ENCODE measurements at places on chromosomes 7 and 10.

GRCh38 chr7:79421751-79422150 lies 31.7 kb downstream of the MAGI2 start:
- no peak for DNase-seq

- DNase-seq = no peak
These were observed 52.8 kb downstream of the COBL start for GRCh38 chr7:51263631-51264484.

- no peak for DNase-seq
These were observed 86.0 kb downstream of the HIP1 start for GRCh38 chr7:75652788-75653187.

- DNase-seq = no peak
These were observed at the start of gene RAPGEF5 for GRCh38 chr7:22356701-22357310. TSS of gene RAPGEF5 (minus strand) at chr7:22357154. CDS start at chr7:22357060, 94 bp downstream.

DNA sequence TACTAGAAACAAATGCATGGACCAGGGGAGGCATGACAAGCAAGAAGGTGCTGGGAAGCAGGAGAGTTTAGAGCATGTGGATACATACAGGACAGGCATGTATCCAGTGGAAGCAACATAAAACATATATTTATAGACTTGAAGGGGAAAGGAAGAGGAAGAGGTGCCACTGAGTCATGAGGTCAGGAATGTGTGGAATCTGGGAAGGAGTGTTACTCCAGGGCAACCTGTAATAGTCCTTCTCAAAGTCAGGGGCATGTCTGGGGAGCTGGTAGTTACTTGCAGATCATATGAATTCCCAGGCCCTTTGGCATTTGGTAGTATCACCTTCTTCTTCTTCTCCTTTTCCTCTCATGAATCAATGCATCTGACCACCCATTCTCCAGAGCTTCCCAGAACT lies 246.6 kb downstream of the XPNPEP1 start:
- no peak for DNase-seq

DNA sequence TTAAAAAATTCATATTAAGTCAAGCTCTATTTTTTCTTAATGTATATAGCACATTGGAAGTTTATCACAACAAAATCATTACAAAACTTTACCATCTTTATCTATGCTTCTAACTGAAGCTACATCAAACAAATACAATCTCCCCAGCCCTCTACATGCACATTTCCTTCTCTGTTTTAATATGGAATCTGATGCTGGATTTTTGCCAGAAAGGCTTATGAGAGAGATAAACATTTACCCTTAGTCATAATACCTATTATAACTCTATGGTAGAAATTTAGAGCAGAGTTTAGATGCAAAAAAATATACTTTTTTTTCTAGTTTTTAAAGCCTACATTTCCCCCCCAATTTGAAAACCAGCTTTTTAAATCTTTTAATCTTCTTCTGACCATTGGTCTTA lies 1198.6 kb downstream of the GATA3 start:
- DNase-seq = no peak

DNA sequence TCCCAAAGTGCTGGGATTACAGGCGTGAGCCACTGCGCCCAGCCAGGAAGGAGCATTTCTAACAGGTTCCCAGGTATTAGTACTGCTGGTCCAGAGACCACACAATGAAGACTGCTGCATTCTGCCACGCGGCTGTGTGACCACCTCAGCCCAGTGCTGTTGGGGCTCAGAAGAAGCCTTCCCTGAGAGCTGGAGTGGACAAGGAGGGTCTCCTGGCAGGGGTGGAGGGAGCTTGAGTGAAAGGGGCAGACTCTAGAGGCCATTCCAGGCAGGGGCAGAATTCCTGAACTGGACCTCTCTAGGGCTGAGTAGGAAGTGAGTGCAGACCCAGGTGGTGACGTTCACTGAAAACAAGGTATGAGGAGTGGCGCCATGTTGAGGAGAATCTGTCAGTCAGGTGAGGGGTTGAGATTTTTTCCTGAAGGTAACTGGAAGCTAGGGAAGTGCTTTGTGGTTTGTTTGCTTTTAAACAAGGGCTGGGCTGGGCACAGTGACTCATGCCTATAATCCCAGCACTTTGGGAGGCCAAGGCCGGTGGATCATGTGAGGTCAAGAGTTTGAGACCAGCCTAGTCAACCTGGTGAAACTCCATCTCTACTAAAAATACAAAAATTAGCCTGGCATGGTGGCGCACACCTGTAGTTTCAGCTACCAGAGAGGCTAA lies 67.6 kb downstream of the TACC2 start:
- DNase-seq = no peak

DNA sequence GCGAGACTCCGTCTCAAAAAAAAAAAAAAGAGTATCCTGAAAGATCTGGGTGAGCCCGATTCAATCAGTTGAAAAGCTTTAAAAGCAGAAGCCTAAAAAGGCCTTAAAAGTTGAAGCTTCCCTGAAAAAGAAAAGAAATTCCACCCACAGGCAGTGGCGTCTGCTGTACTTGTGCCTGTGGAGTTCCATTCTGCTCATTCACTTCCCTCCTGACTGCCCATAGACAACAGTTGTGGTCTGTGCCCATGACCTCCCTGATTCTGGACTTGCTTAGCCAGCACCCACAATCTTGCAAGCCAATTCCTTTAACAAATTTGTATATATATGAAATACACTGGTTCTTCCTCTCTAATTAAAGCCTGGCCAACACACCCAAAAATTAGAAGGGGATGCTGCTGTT lies 141.7 kb downstream of the DLG5 start:
- no peak for DNase-seq

- no peak for DNase-seq
These were observed 91.9 kb downstream of the WDFY4 start for GRCh38 chr10:48776528-48776927.

GRCh38 chr7:14510268-14510667 lies 392.3 kb downstream of the DGKB start:
- no peak for DNase-seq

DNA sequence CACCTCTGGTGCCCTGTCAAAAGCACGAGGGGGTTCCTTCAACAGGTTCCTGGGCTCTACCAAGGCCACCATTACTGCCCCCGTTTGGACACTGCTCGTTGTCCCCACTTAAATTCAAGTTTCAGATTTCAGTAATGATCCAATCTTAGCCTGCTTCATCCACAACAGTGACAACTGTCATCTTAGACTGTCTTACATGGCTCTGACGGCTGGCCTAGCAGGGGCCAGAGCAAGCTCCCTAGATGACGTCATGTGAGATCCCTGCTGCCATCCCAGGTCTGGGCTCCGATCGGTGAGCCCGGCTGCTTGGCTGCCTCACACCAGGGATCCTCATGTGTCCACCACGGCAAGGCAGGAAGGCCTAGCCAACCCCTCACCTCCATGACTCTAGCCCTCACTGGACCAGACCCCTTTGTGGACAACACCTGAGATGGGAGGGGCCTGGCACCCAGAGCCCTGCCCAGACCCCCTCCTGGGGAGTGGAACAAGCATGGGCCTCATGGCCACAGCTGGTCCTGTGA lies 82.5 kb downstream of the FAM53B start:
- no peak for DNase-seq

DNA sequence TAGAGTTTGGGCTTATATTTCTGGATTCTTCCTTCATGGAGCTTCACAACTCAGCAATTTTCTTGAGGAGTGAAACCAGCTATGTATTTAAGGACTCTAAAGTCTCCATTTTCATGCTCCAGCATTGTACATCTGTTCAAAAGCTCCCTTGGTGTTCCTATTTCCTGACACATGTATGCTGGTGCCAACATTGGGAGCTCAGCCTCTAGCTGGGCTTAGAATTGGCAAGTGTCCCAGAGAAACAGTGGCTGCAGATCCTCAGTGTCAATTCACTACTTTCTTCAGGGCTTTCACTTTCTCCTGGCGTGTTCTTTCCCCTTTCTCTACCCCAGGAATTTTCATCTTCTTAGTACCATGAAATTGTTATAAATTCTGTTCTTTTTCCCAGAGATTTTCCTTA lies 103.1 kb downstream of the ZNF467 start:
- DNase-seq = no peak

- DNase-seq = peak; percentile 41
These were observed 228.2 kb downstream of the PTEN start for GRCh38 chr10:88091490-88092061.

- DNase-seq = no peak
These were observed 386.1 kb downstream of the PLXDC2 start for GRCh38 chr10:20202337-20202736.

DNA sequence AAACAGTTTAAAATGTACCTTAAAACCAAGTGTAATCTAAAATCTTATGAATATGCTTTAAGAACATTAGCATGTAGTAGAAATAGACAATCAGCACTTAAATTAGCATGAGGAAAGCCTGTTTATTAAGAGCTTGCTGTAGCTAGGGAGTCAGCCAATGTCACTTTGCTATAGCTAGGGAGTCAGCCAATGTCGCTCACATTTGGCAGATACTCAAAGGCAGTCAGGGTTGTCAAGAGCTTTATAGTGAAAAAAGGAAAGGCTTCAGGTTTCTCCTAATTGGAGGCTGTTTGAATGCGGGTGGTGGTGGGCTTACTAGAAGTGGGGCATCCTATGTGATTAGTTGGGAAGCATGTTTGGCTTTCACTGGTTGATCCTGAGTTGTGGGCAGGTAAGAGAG lies 226.2 kb upstream of the DGKB start:
- no peak for DNase-seq

GRCh38 chr10:86872757-86873156 lies 84.7 kb downstream of the MMRN2 start:
- DNase-seq = no peak

- no peak for DNase-seq
These were observed 589.3 kb downstream of the DNAJB6 start for GRCh38 chr7:157926107-157926506.

GRCh38 chr7:32326078-32326477 lies 164.1 kb downstream of the LSM5 start:
- no peak for DNase-seq

DNA sequence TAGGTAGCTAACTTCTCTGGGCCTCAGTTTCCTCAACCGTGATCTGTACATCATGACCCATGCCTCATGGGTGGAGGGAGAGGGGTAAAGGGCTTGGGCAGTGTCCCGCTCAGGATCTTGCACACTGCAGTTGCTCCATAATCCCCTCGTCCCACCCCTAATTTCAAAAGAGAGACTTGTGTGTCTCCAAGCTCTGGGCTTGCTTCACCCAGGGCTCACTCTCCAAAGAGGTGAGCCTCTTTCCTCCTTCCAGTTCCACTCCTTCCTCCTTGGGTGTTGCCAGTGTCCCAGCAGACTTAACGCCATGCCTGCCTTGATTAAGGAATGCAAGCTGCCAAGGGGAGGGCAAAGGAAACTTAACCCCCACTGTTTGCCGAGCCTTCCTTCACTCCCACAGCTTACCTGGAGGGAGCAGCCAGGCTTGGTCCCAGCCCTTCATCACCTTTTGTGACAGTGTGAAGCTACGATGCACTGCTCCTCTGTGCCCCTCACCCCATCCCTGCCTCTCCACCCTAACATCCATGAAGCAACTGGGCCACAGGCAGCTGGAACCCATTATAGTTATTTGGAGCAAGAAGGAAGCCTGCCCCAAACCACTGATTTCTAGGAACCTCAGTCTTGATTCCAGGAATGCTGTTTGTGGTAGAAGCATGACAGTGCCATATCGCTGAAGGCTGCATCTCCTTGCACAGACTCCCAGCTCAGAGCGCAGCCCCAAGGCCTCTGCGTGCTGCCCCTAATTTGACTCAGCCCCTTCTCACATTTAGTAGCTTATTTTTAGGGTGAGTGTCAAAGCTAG lies 363.3 kb downstream of the TNS3 start:
- no peak for DNase-seq

DNA sequence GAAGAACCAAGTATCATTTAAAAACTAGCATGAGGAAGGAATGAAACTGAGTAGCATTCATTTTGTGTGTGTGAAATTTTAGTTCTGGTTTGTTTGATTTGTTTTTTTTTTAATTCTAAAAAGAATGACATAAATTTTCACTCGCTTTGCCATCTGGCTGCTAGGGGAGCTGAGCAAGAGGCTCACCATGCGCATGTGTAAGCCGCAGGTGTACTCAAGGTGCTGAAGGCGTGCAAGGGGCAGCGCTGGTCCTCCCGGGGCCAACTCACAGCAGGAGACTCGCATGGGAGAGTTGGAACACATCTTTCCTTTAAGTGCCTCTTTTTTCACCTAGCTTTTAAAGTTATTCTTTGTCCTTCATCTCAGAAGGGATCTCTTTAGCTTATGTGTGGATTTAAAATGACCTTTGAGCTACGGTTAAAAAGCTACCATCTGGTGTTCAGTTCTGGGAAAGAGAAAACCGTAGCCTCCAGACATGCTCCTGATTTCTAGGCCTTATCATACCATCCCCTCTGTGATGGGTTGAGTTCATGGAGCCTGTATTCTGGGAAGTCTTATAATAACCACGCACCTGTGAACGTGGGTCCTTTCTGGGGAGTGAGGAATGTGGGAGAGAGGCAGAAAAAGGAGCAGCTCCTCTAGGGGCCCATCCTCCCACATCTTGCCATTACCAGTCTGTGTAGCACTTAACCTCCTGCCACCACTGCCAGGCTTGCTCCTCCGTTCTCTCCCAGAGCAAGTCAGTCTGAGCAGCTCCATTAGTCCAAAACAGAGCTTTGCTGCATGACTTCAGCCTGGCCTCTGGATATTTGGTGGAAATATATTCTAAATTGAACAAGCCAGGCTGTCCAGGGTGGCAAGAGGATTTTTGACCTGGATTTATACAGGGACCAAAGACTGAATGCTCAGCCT lies 61.9 kb downstream of the KLHDC10 start:
- no peak for DNase-seq

GRCh38 chr7:65872776-65873581 lies at the start of gene VKORC1L1:
TSS of gene VKORC1L1 (plus strand) at chr7:65873074. CDS start at chr7:65873372, 298 bp downstream.
- DNase-seq = peak; percentile 92

DNA sequence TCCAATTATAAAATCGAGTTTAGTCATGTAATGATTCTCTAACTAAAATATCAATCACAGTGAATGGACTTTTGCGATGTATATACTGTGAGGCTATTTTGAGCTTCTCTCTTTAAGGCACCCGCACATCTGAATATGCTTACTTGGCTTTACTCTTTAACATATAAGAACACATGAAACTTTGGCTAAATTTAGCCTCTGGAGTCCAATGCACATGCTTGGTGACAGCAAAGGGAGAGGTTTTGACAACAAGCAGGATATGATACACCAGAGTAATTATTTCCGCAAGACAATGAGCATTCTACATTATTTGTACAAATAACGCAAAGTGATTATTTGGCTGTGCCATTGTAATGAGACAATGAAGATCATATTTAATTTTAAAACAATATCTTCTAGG lies 72.4 kb downstream of the ARID5B start:
- no peak for DNase-seq

DNA sequence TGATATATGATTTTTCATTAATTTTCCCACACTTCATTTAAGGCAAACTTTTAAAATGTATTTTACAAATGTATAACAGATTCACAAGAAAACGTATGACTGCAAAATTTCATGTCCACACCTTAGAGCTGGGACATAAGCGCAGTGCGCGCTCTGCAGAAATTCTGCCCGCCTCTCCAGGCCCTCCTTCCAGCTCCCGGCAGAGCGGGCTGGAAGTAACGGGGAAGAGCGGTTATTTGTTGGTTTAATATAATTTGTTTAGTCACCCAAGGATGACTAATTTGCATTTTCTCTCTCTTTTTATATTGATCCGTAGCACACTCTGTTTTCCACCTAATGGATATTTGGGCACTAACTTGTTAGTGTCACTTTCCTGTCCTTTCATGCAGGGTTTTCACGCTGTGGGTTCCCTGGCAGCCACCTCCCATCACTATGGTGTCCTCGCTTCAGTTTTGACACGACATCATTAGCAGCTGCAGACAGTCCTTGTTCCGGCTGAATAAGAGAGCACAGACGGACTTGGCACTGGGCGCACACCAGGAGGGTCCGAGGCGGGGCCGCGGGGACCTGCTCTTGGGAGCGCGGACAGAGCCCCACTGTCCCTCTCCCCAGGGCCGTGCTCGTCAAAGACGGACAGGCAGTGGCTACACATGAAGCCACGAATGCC lies 129.2 kb upstream of the SEC61G start:
- DNase-seq = no peak

GRCh38 chr7:39069031-39069430 lies 91.3 kb downstream of the POU6F2 start:
- no peak for DNase-seq
